ENCODE measurements at places on chromosomes 13 and 19. TPM values are rescaled to one million over a fixed set of nuclear protein-coding genes. Genes with fewer than 3 reads are reported as not detected.

DNA sequence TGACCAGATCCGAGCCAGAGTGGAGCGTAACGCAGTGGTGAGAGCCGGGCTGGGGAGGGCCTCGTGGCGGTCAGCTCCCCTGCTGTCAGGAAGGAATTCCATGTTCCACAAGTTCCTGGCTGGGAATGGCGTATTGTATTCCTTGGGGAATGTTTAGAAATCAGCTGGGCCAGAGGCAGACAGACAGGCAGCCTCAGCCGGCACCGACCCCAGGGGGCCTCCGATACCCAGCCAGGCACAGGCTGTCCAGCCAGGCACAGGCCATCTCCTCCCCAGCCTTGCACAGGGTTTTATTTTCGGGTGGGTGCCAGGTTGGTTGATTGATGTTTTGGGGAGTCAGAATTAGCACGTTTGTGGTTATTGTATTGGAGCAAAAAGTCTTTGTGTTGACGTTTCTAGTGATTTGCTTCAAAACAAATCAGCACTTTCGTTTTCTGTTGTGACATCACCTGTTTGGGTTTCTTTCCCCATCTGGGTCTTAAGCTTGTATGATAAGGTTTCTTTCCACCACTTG is 126.6 kb upstream of the MCF2L start:
- DNase-seq = no peak

DNA sequence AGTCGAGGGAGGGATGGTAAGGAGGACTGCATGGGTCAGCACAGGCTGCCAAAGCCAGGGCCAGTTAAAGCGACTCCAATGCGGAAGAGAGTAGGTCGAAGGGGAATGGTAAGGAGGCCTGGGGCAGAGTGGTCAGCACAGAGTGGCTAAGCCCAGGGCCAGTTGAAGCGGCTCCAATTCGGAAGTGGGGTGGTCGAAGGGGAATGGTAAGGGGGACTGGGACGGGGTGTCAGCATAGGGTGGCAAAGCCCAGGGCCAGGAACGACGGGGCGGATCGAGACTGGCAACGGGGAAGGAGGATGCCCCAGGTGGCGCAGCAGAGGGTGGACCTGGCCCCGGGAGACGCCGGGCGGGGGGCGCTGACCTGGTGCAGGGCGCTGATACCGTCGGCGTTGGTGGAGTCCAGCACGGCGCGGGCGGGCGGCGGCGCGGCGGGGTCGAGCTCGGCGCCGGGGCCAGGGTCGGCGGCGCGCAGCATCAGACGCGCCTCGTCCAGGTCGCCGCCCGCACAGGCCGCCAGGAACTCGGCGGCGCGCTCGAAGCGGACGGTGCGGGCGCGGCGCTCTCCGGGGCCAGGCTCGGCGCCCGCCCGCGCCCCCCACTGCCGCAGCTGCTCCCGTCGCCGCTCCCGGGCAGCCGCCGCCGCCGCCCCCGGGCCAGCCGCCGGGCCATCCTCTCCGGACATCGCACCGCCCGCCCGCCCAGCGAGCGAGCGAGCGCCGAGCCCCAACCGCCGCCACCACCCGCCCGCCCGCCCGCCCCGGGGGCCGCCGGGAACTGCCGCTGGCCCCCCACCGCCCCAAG is at the start of gene PPP1R12C:
TSS of gene PPP1R12C (minus strand) at position 779 of the 804 bp plus-strand sequence. CDS start at position 685, 94 bp downstream.
- peak; percentile 32 for DNase-seq

DNA sequence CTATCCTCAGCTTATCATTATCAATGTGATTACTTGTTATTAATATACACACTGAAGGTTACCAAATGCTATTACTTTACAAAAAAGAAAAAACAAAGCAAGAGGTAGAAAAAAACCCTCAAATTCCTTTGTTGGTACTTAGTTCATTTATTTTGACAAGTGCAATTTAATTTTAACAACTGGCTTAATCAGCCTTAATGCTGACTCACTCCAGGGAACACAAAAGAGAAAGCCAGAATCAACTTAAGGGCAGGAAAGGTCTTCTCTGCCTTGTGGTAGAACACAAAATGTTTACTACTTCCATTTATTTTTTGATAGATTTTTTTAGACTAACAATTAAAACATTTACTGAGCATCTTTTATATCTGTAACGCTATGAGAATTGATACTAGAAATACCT is 417.1 kb downstream of the PCDH17 start:
- no peak for DNase-seq

DNA sequence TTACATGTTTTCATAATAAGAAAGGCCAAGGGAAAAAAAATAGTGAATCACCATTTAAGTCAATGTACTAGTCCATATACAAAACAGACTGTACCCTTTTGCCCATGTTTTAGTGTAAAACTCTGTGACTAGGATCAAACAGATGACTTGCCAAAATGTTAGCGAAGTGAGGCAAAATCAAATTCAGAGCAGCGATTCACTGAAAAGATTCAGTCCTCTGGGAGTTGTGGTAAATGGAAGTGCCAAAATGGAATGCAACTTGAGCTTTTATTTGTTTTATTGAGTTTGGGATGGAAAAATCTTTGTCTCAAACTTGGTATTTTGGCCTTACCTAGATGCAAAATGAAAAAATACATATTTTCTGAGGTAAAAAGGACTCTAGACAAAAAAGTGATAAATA is 9.1 kb downstream of the CDADC1 start:
- no peak for DNase-seq

The NPAS1 gene
- total RNA-seq = 0.27 TPM

The CYP2A7 gene
- total RNA-seq = not detected

The DIRAS1 gene
- total RNA-seq = 1.5 TPM
